ENCODE measurements at places on chromosomes 4 and X. TPM values are rescaled to one million over a fixed set of nuclear protein-coding genes. Genes with fewer than 3 reads are reported as not detected.
A peak's percentile ranks its signal among the peaks of the same experiment; 100 is the strongest.

GRCh38 chr4:338759-339097 is 1.1 kb downstream of the ZNF141 start:
- DNase-seq = peak; percentile 2

DNA sequence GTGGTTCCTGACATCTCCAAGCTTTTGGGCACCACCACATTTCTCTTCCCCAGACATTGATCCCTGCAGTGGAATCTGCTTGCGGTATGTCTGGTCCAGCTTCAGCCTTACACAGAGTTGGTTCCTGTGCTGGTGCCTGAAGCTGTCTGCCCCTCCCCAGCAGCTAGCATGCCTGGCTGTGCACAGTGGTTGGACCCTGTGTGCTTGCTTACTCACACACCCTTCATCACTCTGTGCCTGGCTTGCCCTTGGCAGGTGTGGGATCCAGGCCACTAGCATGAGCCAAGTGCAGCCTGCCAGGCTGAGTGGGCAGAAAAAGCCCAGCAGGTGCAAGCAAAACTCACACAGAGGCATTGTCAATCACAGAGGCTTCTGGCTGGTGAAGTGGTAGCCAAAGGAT is 473.8 kb downstream of the ACTRT1 start:
- DNase-seq = no peak

DNA sequence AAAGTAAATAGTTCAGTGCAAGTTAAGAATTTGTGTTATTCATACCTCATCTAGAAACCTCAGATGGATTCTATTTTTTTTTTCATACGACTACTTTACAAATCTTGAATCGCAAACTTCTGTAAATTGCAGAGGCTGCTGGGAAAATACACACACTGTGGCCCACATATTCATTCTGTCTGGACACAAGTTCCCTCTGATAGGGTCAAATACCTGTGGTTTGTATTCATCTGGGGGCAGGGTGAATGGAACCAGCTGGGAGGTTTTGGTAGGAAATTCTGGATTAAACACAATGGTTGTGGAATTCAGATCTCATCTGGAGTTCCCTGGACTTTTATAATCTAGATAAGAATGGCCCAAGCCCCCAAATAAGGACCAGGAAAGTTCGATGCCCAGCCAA is 56.2 kb downstream of the SPATA18 start:
- peak; percentile 61 for DNase-seq

DNA sequence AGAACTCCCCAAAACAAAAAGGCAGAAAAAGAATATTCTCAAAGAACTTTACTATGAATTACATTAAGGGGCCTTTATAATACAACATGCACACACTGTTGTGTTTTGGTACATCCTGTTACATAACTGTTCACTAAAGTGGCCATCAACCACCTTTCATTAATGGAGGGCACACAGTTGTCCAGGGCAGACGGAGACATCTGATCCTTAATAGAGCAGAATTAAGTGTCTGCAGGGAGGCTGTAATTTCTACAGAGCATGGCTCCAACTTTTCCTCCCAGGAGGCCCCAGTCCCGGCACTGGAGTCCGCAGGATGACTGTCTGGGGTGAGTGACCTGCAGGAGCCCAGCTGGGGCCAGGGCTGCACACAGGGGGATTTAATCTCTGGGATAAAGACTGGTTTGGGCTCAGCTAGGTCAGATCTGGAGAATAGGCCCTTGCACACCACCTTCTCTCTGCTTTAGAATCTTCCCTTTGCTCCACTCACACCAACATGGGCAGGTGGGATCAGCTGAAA is 233.4 kb downstream of the MAML3 start:
- DNase-seq = no peak

GRCh38 chr4:5365071-5366008 is 314.1 kb downstream of the STK32B start:
- peak; percentile 36 for DNase-seq

The HTRA3 gene
- total RNA-seq = 9.6 TPM
